ENCODE measurements at places on chromosomes 13 and 19.

DNA sequence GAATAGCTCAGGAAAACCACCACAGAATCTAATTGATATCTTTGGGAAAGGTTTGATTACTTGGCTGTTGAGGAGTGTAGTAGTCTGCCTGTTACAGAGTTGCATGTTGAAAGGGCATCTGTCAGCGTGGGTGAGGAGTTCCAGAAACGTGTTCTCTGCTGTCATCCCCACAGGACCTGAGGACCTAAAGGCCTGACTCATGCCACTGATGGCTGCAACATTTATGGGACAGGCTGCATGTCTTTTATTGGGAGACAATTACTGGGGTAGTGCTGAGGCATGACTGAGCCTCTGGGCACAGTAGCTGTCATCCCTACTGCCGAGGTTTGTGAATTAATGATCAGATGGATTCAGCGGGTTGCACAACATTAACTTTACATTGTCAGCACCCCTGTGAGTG lies 525.9 kb downstream of the GPC6 start:
- no peak for DNase-seq

GRCh38 chr13:35804901-35805300 lies 326.3 kb downstream of the DCLK1 start:
- DNase-seq = no peak

DNA sequence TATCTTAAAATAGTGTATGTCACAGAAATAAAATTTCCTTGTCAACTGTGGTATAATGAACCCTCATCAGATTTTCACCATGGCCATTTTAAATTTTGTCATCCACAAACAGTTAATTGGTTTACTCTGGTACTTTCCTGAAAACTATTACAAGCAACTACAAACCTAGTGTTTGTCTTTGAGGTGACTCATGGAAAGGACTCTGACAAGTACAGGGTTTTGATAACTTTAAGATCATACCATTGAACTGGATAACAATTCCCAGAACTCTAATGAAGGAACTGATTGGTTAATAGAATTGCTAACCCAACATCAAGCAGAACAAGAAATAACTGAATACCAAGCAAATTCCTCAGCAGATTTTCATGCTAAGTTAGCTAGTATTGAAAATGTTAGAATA lies 237.7 kb upstream of the IPO5 start:
- no peak for DNase-seq

GRCh38 chr13:65155861-65156260 lies 2074.3 kb downstream of the PCDH9 start:
- no peak for DNase-seq

- DNase-seq = peak; percentile 41
Observed at GRCh38 chr19:6753178-6754031, 13.8 kb downstream of the SH2D3A start.

DNA sequence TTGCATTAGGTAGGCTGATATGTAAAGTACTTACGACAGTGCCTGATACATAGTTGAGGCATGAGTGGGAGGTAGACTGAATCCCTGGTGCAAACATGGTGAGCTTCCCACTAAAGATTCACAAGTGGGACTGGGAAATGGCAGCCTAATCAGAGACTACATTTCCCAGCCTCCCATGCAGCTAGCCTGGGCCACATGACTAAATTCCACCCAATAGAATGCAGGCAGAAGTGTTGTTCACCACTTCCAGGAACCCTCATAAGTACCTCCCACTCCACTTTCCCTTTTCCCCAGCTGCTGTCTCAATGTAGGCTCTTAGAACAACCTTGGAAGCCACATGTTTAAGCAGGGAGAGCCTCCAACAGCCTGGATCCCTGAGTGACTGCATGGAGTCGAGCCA lies 104.9 kb downstream of the CACNA1A start:
- DNase-seq = no peak

GRCh38 chr19:48192750-48193149 lies 22.3 kb downstream of the ZSWIM9 start:
- DNase-seq = no peak

GRCh38 chr13:20505405-20506366 lies 20.0 kb downstream of the CRYL1 start:
- no peak for DNase-seq

DNA sequence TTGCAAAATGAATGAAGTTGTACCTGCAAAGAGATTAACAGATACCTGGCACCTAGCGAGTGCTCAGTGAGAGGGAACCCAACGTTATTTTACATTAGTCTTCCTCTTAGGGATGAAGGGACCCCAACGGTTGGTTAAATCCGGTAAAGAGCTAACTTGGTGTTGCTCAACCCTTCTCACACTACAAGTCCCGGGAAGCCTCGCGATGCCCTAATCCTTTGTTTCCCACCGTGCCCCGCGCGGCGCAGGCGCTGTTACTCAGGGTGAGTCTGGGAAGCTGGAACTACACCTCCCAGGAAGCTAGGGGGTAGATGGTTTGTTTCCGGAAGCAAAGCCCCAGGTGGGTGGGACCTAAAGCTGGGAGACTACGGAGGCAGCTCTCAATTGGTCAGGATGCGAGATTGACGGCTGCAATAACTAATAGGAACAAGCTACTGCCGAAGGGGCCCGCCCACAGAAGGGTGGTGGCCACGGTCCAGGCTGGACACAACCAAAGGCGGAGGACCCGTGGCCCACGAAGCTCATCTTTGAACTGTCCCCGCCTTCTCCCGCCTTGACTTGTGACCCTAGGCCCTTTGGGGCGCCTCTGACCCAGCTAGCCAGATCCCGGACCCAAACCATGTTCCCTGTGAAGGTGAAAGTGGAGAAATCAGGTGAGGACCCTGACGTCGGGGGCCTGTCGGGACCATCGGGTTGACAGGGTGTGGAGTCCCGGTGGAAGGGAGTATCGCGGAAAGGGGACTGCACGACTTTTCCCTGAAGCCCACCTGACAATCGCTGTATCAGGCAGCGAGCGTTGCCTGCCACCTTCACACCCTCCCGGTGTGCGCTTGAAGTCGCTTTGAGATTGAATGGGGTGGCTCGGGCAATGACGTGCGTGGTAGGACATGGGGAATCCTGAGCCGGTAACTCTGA lies at the start of gene LIN37:
Gene LIN37 (plus strand): TSS at position 471 of the 915 bp plus-strand sequence. CDS start 149 bp downstream, at position 620.
- DNase-seq = peak; percentile 100

DNA sequence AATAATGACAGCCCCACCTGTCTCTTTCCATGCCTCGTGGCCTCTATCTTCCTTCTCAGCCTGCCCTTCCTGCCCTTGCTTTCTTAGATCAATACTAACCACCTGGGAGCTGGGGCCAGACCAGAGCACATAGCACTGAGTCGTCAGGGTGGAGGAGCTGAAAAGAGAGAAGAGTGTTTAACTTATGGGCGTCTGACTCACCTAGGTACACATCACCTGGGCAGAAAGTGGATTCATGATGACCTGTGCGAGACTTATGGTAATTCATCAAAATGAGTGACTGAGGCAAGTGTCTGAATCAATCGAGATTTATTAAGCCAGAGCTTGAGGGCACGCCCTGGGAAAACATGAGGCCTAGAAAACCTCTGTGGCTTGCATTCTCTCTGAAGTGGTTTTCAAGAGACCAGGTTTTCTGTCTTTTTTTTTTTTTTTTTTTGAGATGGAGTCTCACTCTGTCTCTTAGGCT lies 19.2 kb downstream of the CEACAM6 start:
- DNase-seq = no peak

DNA sequence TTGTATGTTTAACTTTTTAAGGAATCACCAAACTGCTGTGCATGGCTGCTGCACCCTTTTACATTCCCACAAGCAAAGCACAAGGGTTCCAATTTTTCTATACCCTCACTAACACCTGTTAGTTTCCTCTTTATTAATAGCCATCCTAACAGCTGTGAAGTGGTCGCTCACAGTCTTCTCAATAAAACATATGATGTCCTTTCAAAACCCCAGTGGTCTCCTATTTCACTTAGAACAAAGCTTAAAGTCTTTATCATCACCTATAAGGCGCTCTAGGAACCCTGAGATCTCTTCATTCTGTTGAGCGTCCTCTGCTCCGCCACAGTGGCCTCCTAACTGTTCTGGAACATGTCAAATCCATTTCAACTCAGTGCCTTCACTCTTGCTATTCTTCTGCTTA lies 400.5 kb downstream of the KLF12 start:
- no peak for DNase-seq
